ENCODE measurements at places on chromosomes 6 and 20.

GRCh38 chr6:111597291-111598086 lies 8.2 kb downstream of the TRAF3IP2 start:
- no peak for DNase-seq

- no peak for DNase-seq
Observed at GRCh38 chr20:22523499-22524392, 60.6 kb downstream of the FOXA2 start.

- DNase-seq = no peak
Observed at GRCh38 chr6:166556863-166557322, 29.6 kb downstream of the RAMACL start.

- no peak for DNase-seq
Observed at GRCh38 chr6:41467061-41467460, 79.1 kb upstream of the FOXP4 start.

DNA sequence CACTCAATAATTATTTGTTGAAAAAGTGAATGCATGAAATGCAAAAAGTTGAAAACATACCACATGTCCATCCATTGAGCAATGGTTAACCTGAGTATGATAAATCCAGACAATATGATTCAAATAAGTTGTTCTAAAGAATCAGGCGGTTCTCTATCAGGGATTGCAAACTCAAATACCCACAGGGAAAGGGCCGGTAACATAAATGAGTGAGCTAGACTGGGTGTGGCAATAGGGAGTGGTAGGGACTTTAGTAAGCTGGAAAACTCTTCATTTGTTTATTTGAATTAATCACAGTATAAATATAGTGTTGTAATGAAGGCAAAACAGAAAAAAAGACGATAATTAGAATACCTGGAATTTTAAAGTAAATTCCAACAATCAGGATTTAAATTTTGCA lies 106.3 kb downstream of the BCAS1 start:
- DNase-seq = no peak

- no peak for DNase-seq
Observed at GRCh38 chr6:166204852-166205650, 37.4 kb upstream of the TBXT start.

DNA sequence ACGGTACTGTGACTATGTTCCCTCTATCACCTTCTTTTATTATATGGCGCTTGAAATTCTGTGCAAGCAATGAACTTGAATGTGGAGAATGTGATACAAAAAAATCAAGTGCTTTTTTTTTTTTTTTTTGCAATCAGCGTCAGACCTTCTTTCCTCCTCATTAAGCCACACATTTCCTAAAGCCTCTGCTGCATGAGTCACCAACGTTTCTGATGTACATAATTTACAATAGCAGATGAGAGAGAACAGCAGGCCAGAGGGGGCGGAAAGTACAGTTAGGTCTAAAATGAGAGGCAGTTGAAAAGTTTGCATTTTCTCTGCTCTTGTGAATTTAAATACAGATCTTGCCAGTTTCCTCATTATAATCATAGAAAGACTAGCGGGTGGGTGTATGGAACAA lies 114.6 kb upstream of the RIPOR2 start:
- DNase-seq = no peak

- no peak for DNase-seq
Observed at GRCh38 chr20:44618318-44618731, 33.2 kb downstream of the ADA start.

- no peak for DNase-seq
Observed at GRCh38 chr6:129565366-129565765, 144.6 kb downstream of the ARHGAP18 start.

DNA sequence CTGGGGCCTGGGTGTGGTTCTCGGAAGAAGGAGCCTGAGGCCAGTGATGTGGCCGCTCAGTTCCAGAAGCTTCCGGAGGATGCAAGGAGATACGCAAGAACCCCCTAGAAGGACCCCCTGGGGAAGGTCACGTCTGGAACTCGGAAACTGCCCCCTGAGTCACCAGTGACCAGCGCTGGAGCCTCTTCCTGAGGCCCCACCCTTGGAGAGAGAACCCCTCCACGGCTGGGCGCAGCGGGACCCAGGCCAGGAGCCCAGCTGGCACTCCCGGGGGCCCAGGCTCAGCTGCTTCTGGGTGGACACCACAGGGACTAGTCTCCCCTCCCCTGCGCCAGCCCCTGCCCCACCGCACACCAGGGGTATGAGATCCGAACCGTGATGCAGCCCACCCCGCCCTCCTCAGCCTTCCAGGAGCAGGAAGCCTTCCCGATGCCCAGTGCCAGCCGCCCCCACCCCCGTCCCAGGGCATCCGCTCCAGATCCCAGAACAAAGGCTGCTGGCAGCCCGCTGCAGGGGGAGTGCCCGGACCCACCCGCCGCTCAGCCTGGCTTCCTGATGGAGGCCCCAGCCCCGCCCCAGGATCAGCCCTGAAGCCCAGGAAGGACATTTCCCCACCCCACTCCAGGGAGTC lies 7.5 kb downstream of the LAMA5 start:
- DNase-seq = no peak

GRCh38 chr20:21272679-21273078 lies 30.5 kb upstream of the XRN2 start:
- no peak for DNase-seq

- no peak for DNase-seq
Observed at GRCh38 chr6:35146453-35146852, 5.3 kb upstream of the TCP11 start.

DNA sequence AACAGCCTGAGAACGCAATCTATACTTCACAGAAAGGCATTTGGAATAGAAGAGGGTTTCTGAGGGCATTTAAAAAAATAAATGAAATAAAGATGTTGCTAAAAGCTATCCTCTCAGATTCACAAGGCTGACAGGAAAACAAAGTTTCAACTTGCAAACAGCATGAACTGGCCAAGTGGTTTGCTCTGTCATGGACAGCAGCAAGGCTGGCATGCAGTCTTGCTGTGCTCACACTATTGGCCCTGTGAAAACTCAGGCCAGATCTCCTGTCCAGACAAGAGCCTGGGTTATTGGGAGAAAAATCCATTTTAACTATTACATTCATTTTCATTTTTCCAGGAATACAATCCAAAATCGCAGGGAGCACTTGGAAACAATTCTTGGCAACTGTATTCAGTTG lies 506.2 kb upstream of the SLC35B3 start:
- no peak for DNase-seq

- DNase-seq = no peak
Observed at GRCh38 chr6:119179842-119180241, 101.4 kb upstream of the FAM184A start.

GRCh38 chr20:50453533-50454244 lies 56.5 kb upstream of the PTPN1 start:
- DNase-seq = no peak

GRCh38 chr20:17395729-17396128 lies 135.4 kb downstream of the BFSP1 start:
- no peak for DNase-seq

DNA sequence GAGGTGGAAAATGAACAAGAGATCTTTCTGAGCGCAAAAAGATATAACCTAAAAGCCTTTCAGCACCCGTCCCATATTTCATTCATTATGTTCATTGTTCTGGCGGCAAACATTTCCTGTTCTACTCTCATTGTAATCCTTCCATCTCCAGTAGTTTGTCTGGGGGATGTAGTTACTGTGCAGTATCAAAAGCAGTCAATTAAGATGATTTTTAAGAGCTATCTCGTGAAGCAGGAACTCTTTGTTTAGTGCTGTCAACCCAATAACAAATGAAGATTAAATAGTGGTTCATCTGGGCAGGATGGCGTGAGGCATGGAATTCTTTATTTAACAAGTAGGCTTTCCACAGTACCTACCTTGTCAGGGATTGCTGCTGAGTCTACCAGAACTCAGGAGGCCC lies 876.7 kb downstream of the HACE1 start:
- no peak for DNase-seq

Data from NCI-H446 treated with DMSO at 0.1 percent for 48 hours (cell line).